ENCODE measurements at places on chromosomes 11 and 22.
A peak's percentile ranks its signal among the peaks of the same experiment; 100 is the strongest.

- no peak for DNase-seq
Measured at GRCh38 chr11:82859750-82860149, 40.5 kb downstream of the PRCP start.

GRCh38 chr22:38613588-38613987, 42.6 kb downstream of the FAM227A start:
- DNase-seq = no peak

GRCh38 chr11:67486481-67487195, 3.8 kb downstream of the AIP start:
- no peak for DNase-seq

DNA sequence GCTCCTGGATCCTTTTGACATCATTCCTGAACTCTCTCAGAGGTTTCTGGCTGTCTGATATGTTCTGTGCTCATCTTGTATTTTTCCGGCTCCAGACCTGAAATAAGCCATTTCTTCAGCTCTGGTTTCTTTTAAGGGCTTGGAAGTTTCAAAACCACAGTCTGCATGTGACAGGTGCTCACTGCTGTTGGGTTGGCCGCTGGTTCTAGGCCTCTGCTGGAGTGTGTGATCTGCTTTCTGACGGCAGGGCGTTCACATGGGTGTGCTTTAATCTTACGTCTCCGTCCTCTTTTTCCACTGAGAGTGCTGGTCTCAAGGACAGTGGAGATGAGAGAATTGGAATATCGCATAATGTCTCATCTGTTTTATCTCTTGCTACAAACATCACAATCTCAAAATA, 10.3 kb downstream of the ZBED4 start:
- no peak for DNase-seq

- no peak for DNase-seq
Measured at GRCh38 chr11:69566001-69566400, 75.0 kb upstream of the CCND1 start.

- no peak for DNase-seq
Measured at GRCh38 chr11:16347928-16348685, 8.2 kb downstream of the SOX6 start.

DNA sequence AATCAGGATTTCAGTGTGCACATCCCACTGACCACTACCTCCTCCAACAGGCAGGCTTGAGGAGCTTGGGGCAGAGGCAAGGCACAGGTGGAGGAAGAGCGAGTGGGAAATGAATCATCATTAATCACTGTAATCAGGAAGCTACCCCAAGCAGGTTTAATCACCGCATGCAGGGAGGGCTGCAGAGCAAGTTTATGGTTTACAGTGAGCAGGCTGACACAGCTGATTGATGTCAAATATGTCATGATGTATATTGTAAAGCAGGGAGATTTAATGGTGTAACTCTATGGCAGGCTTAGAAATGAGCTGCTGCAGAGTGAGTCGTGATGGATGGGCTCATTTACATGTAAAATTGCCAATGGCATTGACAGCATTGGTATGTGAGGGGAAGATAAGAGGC, 441.0 kb downstream of the NTM start:
- no peak for DNase-seq

GRCh38 chr11:114846416-114846791, 168.1 kb downstream of the NXPE2 start:
- DNase-seq = peak; percentile 98

DNA sequence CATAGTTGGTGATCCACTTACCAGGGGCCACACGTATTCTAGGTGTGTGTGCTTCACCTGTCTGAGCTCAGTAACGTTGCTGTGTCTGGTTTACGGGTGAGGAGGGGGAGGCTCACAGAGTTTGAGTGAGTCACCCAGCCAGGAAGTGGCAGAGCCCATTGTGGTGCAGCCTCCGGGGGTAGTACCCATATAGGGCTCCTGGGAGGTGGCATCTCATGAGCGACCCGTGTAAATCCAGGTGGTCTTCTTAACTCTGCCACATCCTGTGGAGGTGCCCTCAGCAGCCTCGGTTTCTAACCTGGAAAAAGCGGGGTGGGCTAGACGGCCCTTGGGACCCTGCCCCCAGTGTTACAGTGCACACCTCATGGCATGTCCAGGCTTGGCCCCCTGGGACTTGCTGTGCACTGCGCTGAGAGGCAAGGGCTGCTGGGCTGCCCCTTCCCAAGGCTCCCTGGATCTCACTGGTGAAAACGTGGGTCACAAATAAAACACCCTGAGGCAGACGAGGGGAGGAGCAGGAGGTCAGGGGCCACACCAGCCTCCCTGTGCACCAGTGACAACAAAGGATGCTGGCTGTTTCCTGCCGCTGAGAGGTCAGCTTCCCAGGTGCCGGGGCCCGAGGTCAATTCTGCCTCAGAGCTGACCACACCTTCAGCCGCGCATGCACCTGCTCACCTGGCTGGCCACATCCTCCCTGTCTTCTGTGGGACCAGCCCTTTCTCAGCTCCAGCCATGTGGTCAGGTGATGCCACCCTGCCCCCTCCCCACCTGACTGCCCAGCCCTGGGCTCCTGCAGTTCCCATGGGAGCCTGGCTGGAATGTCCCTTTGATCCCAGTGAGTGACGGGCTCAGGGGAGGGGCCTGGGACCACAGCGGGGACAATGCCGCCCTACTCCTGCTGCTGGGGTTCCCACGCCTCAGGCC, 305.1 kb downstream of the CTTN start:
- DNase-seq = no peak

DNA sequence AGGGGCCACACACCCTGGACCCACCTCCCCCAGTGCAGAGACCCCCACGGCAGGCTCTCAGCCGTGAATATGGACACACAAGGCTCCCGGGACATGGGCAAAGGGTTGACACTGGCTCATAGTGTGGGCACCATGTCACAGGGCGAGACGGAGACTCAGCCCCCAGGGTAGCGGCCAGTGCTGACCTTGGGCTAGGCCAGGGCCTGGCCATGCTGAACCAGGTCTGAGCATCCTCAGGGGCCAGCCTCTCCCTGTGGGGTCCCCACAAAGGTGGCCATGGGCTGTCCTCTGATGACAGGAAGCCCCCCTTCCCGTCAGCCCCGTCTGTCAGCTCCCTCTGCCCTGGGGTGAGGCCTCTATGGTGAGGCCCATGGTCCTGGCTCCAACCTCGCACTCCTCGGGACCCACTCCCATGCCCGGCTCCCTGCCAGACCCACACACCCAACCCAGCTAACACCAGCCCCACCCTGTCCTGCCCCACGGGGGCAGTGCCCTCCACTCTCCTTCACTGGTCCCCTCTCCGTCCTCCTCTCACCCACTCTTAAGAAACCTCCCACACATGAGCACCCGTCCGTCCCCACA, 19.0 kb upstream of the PRODH start:
- no peak for DNase-seq

DNA sequence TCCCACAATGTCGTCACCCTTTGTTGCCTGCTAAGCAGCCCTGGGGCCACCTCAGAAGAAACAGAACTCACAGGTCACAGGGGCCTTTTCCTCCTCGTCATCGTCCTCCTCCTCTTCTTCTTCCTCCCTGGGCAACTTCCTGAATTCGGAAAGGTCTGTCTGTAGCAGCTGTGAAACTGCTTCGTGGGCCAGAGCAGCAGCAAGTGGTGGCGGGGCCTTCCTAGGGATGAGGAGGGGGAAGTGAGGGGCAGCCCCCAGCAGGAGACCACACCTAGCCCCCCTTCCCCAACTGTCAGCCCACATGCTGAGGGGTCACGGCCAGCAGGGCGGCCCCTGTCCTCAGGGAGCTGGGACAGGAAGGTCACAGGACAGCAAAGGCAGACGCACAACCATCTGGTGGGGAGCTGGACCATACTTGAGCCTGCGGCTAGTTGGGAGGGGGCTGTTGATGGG, 13.2 kb downstream of the PPM1F start:
- no peak for DNase-seq

DNA sequence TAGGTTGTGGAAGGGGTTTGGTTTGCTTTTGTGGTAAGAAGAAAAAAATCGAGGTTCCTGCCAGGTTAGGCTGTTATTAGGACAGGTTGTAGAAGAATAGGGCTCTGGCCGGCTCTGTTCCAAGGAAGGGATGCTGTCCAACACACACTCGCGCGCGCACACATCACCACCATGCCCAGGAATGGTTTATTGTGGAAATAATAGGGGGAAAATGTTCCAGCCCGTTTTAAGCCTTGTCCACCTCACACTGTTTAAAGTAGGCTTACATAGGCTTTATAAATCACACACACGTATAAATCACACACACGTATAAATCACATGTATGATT, 1.2 kb upstream of the ARHGAP20 start:
- no peak for DNase-seq

GRCh38 chr11:57205041-57205641, 23.4 kb downstream of the LRRC55 start:
- peak; percentile 45 for DNase-seq

DNA sequence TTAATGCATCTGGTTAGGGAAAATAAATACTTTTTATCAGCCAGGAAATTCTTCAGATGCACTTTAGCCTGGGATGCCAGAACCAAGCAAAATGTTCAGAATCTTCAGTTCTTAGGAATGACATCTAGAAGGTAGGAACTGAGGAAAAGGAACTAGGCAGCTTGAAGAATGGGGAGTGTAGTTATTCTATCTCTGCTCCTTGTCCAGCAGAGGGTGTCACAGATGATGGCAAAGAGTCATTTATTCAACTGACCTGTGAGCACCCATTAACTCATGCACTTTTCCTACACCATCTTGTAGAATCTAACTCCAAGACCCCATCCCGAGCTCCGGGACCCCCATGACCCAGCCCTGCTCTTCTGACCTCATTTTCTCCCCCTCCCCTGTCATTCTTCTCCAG, 122.1 kb upstream of the ISX start:
- DNase-seq = no peak

- DNase-seq = no peak
Measured at GRCh38 chr22:50443197-50443596, 31.6 kb downstream of the SBF1 start.

GRCh38 chr11:102179371-102179770, 69.1 kb downstream of the YAP1 start:
- no peak for DNase-seq

- no peak for DNase-seq
Measured at GRCh38 chr11:76761718-76762355, 21.3 kb upstream of the TSKU start.

GRCh38 chr11:2741377-2742131, 41.8 kb upstream of the KCNQ1OT1 start:
- DNase-seq = no peak

- DNase-seq = no peak
Measured at GRCh38 chr11:96290031-96290430, 53.0 kb downstream of the MAML2 start.

- DNase-seq = no peak
Measured at GRCh38 chr11:94588366-94588942, 21.3 kb downstream of the PIWIL4 start.

GRCh38 chr22:47898946-47899345, 1136.5 kb downstream of the TBC1D22A start:
- DNase-seq = no peak

DNA sequence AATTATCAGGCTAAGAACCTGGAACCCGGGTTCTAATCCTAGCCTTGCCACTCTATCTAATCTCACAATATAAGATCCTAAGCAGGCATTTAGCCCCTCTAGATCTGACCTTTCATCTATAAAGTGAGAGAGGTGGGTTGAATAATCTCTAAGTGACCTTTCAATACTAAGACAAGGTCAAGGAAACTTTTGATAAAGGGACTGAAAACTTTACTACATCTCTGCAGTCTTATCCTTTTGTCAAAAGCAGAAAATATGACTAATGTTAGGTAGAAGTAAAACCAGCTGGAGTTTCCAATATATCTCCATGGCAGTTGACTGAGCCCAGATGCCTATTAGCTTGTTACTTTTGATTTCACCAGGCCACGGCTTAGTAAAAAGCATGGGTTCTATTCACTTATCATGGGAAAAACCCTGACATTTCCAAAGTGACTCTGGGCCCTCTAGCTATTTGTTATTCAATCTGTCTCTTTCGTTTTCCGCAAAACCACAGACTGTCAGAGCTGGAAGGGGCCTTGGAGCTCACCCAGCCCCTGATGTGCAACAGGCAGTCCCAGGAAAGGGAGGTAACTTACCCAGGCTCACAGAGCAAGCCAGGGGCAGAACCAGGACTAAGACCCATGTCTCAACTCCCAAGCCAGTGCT, 75.8 kb downstream of the RAB30 start:
- no peak for DNase-seq

- no peak for DNase-seq
Measured at GRCh38 chr11:126415128-126415527, 59.6 kb downstream of the ST3GAL4 start.

DNA sequence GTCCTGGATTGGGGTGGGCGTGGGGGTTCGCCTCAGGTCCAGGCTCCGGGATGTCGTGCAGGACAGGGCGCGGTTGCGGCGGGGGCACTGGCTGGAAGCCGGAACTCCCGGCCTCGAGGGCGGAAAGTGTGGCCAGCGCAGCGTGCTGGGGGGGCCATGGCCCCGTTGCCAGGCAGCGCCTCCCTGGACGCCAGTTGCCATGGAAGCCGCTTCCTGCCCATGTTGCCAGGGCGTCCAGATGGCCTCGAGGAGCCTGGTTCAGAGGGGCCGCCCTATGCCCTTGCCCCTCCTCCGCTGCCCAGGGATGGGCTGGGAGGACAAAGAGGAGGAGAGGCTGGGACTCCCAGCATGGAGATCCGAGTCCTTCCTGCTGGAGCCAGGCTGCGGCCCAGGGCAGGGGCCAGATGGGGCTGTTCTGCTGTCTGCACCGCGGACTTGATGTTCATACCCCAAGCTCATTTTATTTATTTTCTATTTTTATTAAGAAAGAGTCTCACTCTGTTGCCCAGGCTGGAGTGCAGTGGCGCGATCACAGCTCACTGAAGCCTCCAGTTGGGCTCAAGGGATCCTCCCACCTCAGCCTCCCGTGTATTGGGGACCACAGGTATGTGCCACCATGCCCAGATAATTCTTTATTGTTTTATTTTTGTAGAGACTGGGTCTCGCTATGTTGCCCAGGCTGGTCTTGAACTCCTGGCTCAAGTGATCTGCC, 4.6 kb upstream of the CCDC188 start:
- DNase-seq = no peak

GRCh38 chr11:3986301-3986700, 108.3 kb upstream of the RRM1 start:
- no peak for DNase-seq

DNA sequence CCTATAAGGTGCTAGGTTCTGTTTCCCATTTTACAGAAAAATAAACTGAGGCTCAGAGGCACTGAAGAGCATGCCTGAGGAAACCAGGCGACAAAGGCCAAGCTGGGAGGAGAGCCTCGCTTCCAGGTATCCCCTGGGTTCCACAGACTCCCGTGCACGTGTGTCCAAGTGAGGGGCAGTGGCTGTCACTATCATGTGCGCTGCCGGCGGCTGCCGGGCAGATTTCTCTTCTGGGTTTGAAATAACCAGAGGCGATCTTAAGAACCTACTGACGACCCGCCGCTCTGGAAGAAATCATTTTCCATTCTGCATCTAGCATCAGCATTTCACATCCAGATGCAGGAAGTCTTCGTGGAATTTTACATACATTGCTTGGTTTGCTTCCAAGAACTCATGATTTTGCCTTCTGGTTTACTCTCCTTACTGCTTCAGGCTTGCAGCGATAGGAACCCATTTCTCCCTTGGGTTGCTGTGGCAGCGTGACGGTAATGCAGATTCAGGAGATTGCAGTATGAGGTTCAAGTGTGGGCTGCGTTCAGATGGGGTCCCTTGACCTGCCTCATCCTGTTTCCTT, 28.6 kb downstream of the ARHGAP8 start:
- no peak for DNase-seq
